NK-92 treated with Interleukin-12 subunit alpha and Interleukin-12 subunit beta, amount 100 ng/mL, for 24 hours (cell line): ENCODE measurements at places on chromosomes 12 and 14.

DNA sequence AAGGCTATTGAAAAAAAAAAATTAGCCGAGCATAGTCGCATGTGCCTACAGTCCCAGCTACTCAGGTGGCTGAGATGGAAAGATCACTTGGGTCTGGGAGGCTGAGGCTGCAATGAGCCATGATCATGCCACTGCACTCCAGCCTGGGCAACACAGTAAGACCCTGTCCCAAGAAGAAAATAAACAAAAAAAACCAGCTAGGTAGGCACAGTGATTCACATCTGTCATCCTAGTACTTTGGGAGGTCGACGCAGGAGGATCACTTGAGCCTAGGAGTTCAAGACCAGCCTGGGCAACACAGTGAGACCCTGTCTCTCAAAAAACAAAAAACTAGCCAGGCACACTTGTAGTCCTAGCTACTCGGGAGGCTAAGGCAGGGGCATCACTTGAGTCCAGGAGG lies 8.2 kb downstream of the SARNP start:
- no peak for DNase-seq

DNA sequence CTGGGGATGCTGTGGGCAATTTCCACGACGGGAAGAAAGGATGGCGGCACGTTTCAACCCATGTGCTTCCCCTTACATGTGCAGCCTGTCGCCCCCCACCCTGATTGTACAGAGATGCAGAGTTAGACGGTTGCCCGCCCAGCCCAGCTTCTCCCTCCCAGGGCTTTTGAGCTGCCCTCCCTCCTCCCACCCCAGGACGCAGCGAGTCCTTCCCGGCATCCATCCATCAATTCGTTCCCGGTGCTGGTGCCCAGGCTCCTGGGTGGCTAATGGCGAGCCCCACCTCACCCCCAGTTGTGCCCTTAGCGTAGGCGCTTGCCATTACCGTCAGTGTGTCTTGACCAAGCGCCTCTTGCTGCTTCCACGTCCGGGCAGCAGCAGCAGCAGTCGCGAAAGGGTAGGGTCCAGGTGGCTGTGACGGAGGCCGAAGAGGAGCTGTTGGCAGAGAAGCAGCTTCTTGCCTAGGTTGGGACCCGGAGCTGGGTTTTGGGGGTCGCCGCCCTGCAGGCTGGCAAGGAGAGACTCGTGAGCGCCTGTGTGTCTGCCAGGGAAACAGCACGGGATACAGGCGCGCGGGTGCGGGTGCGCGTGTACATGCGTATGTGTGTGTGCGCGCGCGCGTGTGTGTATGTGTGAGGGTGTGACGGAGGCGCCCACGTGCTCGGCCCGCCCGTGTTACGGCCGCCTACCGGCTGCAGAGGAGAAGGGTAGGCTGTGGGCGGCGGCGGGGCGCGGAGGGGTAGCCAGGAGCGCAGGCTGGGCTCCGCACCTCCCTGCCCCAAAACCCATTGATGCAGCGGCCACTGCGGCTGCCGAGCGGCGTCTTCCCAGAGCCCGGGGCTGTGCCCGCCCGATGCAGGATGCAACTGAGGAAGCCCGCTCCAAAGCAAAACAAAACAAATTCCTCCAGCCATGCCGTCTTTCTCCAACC lies at the start of gene SLC6A15:
Gene SLC6A15, minus strand, starts transcription at position 602 of the 931 bp plus-strand sequence. CDS start 20,679 bp downstream, outside the sequence.
- DNase-seq: no peak

- no peak for DNase-seq
Observed at GRCh38 chr12:40170593-40170992, 54.2 kb upstream of the LRRK2 start.

DNA sequence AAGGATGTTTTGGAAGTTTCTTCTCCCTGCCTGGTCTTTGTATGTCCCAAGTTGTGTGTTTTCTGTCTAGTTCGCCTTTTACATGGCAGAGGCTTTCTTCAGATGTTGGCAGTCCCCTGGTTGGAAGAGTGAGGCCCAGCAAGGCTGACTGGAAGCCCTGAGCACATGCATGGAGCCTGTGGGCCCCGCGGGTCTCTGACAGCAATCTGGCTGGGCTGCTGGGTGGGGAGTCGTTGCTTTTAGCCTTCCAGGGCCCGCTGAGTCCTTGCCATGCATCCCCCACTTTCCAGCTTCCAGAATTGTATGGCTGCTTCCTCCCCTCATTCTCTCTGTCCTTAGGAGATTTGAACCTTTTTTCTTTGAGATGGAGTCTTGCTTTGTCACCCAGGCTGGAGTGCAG lies 25.3 kb downstream of the ANKRD9 start:
- no peak for DNase-seq

- DNase-seq: no peak
Observed at GRCh38 chr12:52382854-52383253, 2.6 kb downstream of the KRT84 start.

GRCh38 chr14:68950111-68950510 lies 29.0 kb downstream of the ACTN1 start:
- peak; percentile 21 for DNase-seq

DNA sequence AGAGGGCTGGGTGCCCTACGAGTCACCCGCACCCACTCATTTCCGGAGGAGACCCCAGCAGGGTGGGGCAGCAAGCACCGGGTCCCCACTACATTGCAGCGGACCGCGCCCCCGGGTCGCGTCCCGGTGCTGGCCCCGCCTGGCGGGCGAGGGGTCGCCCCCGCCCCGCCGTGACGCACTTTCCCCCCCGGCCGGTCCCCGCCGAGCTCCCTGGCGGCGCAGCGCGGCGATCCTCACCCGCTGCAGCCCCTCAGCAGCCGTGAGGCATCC lies 106.1 kb downstream of the PRICKLE1 start:
- no peak for DNase-seq

GRCh38 chr12:117494833-117495655 lies 133.6 kb upstream of the NOS1 start:
- DNase-seq: no peak

DNA sequence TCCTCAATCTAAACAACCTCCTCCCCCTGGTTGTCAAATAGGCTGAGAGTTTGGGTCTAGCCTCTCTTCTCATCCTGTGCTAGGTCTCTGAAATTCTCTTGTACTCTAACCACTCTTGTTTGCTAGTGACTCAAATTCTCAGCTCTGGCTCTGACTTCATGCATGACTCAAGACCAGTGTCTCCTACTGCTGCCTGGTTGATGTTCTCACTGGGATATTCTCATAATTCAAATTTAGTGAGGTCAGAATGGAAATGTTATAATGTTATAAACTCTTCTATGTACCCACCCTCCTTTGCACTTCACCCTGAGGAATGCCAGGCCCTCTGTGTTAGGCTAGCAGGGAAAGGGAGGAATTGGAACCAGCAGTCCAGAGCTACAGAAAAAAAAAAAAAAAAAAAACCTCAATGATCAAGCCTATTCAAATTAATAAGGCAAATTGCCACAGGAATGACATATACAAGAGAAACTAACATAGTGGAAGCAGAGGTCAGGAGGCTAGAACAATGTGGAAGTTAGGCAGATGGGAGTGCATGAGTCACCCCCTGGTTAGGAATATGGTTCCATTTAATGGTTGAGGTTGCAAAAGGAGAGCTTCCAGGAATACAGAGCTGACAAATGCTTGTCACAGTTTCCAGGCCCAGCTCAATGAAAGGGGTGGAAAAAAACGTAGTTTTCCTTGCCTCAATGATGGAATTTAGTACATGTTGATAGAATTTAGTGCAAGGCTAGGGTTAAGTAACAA lies 459.5 kb downstream of the RMST start:
- no peak for DNase-seq

DNA sequence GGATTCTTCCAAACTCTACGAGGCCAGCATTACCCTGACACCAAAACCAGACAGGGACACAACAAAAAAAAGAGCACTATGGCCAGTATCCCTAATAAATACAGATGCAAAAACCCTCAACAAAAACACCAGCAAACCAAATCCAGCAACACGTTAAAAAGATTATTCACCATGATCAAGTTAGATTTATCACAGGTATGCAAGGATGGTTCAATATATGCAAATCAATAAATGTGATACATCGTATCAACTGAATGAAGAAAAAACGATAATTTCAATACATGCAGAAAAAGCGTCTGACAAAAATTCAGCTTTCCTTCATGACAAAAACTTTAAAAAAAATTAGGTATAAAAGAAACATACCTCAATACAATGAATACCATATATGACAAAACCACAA lies 99.9 kb downstream of the CEP83 start:
- DNase-seq: no peak

DNA sequence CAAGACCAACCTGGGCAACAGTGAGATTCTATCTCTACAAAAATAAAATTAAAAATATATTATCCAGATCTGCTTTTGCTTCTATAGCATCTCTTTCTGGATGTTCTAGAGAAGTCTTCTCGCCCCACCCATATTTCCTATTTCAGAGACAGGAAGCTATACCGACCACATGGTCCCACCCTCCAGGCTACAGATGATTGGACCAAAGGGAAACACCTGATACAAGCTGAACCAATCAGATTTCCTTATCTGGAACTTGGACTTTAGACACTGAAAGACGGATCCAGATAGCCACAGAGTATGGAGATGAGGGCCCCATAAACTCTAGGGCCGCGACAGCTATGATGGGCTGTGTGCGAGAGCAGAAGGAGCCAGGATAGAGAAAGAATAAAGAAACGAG lies 48.7 kb downstream of the CCDC60 start:
- DNase-seq: no peak

DNA sequence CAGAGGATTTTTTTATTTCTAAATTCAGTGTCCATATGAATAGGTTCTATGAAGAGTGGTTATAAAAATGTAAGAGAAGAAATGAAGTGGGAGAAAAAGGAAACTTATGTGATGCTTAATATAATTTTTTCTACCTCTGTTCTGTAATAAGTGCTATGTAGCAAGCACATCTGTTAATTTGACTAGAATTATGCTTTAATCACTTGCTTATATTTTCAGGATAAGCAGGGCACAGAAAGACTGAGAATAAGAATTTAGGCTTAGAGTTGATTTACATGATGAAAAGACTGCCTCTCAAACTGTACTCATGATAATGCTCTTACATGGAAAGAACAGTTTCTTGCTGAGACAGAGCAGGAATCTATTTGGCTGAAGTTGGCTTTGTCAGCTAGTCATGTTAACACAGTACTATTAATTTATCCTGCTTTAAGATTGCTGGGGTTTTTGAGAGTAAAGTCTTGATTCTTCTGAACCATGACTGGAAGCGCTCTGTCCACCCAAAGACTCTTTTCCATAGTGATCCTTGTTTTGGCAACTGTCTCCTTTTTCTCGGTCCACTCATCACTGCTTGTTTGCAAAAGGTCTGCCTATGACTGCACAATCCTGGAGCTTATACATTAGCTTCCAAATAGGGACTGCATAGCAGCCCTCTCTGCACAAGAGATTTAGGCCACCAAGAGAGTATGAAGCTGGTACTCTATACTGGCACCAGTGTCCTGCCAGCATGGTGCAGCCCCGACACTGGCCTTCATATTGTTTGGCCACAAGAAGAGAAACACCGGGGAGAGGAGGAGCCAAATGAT lies 98.8 kb downstream of the AKAP6 start:
- no peak for DNase-seq

GRCh38 chr12:51827925-51828818 lies 20.3 kb downstream of the FIGNL2 start:
- DNase-seq: peak; percentile 9

GRCh38 chr12:25926536-25926935 lies 31.9 kb upstream of the RASSF8 start:
- DNase-seq: no peak

- DNase-seq: no peak
Observed at GRCh38 chr12:120750806-120751205, 25.2 kb downstream of the ACADS start.

GRCh38 chr12:66647034-66647691 lies 31.7 kb downstream of the GRIP1 start:
- no peak for DNase-seq

DNA sequence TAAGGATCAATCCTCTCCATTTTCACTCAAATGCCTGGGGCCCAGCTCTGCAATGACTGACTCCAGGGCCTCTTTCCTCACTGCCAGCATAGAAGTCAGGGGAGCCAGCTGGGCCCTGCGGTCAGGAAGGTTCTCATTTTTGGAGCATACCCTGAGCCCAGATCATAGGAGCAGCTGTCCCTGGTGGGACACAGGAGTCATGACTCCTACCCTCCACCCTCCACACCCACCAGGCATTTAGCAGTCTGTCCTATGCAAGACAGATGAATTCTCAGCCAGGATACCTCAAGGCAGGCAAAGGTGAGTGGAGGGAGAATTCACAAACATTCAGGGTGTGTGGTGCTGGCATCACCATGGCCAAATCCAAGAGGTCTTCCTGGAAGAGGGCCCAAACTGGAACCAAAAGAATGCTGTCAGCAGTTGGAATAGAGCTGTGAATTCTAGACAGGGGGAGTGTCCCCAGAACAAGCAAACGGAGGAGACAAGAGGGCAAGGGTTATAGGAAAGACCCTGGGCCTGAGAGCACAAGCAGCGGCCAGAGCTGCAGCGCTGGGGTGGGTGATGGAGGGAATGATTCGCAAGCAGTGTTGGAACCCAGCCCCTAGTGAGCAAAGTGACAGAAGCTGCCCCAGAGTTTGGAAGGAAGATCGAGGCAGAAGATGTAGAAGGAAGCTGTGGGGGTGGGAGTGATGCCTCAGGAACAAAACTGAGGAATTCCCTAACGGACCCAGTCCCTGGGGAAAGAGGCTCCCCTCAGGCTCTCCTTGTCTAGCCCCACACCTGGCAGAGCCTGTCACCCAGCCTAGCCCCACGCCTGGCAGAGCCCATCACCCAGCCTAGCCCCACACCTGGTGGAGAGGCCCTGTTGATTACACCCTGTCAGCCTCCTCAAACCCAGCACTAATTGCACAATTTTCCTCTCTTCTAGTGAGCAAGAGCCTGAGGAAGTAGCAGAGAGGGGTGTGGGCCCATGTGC lies 4.5 kb upstream of the REM2 start:
- DNase-seq: no peak

DNA sequence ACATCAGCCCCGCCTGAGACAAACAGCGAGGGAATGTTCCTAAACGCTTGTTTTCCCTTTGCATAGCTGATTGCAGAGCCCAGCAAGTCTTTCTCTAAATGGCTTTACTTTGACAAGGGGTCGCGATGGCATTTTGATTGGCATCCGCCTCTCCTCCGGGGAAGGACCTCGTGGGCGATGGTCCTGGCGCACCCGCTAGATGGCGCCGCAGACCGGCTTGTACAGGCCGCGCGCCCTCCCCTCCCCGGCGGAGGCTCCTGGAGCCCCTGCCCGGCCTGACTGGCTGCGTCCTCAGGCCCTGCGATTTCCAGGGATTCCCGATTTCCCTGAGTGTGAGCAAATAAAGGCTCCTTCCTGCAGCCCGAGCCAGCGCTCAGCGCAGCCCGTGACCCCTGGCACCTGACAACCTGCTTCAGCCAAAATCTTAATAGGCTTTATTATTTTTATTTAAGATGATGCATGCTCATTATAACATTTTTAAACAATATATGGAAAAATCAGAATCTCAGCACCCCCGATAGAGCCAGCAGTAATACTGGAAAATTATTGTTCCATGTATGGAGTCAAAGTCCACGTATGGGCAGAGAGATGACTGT lies 468.3 kb downstream of the AACS start:
- DNase-seq: no peak

GRCh38 chr14:88463318-88463717 lies 77.9 kb downstream of the SPATA7 start:
- no peak for DNase-seq

GRCh38 chr12:98419795-98420404 lies 95.5 kb upstream of the TMPO start:
- DNase-seq: no peak

- no peak for DNase-seq
Observed at GRCh38 chr14:23259426-23259825, 21.7 kb downstream of the RNF212B start.
